ENCODE measurements at places on chromosomes 13 and 19.

DNA sequence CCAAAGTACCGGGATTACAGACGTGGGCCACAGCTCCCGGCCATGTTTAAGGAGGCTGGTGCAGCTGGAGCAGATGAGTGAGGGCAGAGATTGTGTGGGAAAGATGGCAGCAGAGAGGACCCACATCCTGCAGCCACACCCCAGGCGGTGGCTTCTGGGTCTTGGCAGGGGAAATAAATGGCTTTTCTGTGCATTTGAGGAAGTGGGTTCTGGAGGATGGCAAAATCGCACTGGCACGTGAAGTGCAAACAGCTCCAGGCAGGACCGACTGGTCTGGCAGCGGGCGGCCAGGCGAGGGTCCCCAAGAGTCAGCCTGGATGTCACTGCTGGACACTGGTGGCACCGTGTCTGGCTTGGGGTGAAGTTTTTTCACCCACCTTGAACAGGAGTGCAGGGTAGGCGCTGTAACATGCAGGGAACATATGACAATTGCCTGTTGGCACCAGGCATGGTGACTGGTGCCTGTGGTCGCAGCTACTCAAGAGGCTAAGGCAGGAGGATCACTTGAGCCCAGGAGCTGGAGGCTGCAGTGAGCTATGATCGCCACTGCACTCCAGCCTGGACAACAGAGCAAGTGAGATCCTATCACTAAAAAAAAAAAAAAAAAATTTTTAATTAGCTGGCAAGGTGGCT is 8.4 kb downstream of the B3GNT3 start:
- DNase-seq: no peak

DNA sequence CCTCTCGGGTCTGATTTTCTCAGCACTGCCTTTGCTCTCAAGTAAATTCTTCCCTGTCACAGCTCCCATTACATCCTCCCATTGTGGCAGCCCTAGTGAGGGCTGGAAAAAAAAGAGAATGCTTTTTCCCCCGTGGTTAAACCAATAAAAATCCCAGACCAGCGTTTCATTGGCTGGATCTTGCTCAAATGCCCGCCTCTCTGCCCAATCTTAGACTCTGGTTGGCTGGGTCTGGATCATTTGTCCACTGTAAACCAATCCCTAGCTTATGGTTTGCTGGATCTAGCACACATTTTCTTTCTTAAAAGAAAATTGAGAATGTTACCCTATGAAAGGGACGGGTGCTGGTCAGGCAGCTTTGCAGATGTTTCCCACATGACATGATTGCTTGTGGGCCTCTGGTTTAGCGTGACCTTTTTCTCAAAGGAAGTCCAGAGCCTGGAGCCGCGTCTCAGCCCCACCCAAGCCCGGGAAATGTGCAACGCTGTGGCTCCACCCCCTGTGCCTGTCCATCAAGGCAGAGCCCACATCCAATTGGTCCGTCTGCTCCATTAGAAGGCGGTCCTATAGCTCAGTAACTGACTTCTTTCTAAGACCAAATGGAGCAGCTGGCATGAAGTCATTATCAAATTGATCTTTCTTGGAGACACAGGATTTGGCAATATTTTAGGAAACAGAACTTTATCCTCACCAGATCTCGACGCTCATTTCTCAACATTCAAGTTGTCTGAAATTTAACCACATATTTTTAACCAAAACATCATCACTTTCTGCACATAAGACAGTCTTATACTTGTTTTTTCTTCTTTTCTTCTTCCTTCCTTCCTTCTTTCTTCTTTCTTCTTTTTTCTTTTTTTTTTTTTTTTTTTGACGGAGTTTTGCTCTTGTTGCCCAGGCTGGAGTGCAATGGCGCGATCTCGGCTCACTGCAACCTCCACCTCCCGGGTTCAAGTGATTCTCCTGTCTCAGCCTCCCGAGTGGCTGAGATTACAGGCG is 2.6 kb upstream of the MCEMP1 start:
- peak; percentile 21 for DNase-seq

GRCh38 chr13:100933841-100934240 is 259.2 kb upstream of the TMTC4 start:
- no peak for DNase-seq

DNA sequence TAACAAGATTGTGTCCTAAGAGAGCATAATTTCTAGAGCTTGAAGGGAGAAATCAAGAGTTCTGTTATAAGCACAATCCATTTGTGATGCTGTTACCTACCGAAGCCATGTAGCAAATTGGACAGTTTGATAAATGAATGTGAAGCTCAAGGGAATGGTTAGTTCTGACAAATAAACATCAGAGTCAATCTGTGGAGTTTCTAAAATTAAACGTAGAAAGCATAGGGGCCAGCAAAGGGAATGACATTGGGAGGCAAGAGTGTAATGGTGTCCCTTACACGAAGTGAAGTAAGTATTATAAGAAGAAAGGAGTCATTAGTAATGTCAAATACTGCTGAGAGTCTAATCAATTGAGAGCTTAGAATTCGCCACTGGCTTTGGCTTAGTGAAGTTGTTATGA is 200.2 kb upstream of the SLITRK1 start:
- no peak for DNase-seq

GRCh38 chr13:41408121-41408520 is 49.2 kb upstream of the RGCC start:
- DNase-seq: no peak

GRCh38 chr19:30870876-30871275 is 478.4 kb downstream of the TSHZ3 start:
- DNase-seq: no peak

DNA sequence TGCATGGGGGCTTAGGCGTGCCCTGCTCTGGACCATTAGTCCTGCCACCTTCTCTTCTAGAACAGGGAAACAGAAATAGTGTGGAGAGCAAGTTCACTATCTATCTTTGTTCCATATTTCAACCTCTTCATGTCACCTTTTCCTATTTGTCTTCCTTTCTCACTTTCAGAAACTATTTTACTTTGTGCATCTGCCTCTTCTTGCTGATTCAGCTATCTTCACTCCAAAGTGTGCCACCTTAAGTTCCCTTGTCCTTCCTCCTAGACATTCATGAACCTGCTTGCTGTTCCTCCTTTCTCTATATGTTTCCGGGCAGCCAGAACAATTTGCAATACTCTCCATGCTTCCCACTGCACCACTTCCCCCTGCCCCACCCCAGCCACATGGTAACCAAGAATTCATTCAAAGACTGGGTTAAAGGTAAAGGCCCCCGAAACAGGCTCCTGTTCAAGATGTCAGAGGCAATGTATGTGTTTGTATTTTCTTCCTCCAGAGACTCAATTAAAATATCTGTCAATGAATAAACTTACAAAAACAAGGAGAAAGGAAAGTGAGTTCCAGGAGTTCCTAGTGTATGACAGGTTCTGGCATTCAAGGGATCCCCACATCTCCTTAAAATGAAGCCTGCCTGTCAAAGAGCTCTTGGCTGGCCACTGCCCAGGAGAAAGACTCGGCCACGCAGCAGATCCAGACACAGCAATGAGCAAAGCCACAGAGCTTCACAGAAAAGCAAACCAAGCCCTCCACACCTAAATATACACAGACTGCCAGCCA is 268.1 kb downstream of the DNAJC15 start:
- no peak for DNase-seq

DNA sequence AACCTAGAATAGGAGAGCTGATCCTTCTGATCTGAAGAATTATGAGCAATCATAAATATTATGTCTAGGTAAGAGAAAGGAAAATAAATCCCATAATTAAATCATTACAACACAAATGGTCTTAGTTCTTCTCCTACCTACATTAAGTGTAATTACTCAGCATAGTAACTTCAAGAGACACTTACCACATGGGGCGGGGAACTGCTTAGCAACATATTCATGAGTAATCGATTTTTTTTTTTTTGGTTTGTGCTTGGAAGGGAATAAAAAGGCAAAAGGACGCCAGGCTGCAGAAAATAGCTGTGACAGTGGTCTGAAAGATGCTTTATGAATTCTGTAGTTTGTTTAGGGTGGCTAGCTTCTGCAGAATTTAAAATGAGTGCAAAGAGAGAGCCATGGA is 103.3 kb upstream of the HTR2A start:
- no peak for DNase-seq

GRCh38 chr13:89584058-89584620 is 1763.3 kb upstream of the MIR17HG start:
- DNase-seq: no peak

DNA sequence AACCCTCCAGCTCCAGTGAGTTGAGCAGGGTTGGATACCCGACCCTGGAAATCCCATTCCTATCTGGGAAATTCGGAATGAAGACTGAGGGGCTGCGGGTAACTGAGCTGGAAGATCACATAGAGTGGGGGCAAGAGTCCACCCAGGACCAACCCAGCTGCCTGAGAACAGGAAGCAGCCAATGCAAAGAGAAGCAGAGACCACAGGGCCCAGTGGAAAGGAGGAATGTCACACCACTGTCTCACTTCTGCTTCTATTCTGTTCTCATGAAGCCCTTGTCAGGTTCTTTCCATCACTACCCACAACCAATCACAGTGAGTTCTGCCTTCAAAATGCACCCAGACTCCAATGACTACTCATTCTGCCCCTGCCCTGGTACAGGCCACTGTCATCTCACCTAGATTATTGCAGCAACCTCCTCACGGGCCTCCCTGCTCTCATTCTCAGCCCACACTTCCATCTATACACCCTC is 15.3 kb downstream of the DYRK1B start:
- DNase-seq: no peak

DNA sequence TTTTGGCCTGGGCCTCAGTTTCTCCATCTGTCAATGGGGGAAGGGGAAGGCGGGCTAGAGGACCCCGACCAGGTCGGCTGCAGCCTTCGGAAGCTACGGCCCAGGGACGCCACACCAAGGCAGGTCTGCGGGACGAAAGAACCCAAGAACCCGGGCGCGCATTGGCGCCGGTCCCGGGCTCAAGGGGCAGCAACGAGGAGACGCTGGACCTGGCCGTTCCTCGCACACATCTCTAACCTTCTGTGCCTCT is 739 bp upstream of the ILF3 start:
- no peak for DNase-seq

- DNase-seq: no peak
Measured at GRCh38 chr13:48804821-48805601, 151.3 kb downstream of the CYSLTR2 start.

DNA sequence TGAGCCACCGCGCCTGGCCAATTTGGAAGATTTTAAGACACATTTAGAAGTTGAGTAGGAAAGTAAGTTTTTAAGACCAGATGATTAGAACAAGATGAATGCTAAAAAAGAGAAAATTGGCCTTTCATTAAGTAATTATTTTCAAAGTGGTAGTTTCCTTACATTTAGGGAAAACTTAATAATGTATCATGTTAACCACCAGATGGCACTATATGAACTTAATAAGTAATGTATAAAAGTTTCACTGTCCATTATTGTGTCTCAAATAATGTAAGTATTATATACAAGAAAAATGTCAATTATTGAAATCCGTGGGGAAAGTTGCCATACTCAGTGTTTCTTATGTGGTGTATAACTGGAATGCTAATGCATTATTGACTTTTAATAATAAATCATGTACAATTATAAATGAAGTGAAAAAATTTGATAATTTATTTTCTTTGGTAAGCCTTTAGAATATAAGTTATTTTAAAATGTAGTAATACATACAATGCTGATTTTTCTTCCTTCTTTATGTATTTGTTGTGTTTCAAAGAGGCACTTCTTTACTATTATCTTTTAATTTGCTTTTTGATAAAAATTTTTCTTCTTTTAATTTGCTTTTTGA is 29.2 kb downstream of the COG6 start:
- DNase-seq: no peak

DNA sequence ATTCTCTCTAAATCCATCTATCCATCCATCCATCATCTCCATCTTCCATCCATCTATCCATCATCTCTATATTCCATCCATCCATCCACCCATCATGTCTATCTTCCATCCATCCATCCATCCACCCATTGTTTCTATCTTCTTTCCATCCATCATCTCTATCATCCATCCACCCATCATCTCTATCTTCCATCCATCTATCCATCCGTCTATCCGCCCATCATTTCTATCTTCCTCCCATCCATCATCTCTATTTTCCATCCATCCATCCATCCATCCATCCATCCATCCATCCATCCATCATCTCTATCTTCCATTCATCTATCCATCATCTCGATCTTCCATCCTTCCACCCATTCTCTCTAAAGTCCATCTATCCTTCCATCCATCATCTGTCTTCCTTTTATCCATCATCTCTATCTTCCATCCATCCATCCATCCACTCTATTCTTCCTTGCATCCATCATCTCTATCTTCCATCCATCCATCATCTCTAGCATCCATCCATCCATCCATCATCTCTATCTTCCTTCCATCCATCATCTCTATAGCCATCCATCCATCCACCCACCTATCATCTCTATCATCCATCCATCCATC is 34.7 kb downstream of the NWD1 start:
- no peak for DNase-seq

- DNase-seq: no peak
Measured at GRCh38 chr13:74082741-74083160, 51.5 kb downstream of the KLF12 start.

DNA sequence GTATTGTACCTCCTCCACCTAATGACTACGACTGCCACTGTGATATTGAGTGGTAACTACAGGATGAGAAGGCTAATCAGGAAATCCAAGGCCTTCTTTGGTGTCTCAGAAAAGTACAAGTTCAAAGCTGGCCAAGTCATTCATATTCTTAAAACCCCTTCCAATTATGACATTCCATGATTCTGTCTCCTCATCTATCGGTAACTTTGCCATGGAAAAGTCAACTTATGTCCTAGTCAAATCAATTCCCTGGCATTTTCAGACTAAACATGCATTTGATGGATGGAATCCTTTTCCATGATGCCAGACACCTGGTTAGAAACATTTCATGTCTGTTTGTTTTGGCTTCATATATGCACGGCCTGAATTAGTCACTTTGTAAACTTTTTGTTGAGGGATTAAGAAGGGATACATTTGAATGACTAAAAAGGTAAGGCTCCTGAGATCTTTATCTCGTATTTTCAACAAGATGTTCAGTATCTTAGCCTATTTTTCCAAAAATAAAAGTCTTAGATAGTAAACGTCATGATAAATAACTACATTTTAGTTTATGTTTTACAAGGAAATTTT is 186.5 kb downstream of the NHLRC3 start:
- DNase-seq: no peak

GRCh38 chr19:10736916-10737551 is 19.2 kb downstream of the DNM2 start:
- no peak for DNase-seq

DNA sequence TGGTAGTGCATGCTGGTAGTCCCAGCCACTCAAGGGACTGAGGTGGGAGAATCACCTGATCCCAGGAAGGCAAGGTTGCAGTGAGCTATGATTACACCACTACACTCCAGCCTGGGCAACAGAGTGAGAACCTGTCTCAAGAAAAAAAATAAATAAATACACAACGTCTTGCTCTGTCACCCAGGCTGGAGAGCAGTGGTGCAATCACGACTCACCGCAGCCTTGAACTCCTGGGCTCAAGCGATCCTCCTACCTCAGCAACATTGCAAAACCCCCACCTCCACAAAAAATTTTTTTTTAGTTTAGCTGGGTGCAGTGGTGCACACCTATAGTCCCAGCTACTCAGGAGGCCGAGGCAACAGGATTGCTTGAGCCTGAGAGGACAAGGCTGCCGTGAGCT is 8.8 kb downstream of the TPM4 start:
- DNase-seq: no peak

GRCh38 chr13:21929400-21929799 is 258.5 kb downstream of the FGF9 start:
- DNase-seq: no peak

GRCh38 chr13:112252804-112253590 is 123.2 kb upstream of the SPACA7 start:
- DNase-seq: no peak

- no peak for DNase-seq
Measured at GRCh38 chr13:97262058-97262457, 39.9 kb downstream of the MBNL2 start.

GRCh38 chr19:47023448-47023794 is 3.8 kb downstream of the NPAS1 start:
- no peak for DNase-seq
